Fibroblast of villous mesenchyme (primary cell): ENCODE measurements at places on chromosomes 13 and 19. TPM values are rescaled to one million over a fixed set of nuclear protein-coding genes. Genes with fewer than 3 reads are reported as not detected.

DNA sequence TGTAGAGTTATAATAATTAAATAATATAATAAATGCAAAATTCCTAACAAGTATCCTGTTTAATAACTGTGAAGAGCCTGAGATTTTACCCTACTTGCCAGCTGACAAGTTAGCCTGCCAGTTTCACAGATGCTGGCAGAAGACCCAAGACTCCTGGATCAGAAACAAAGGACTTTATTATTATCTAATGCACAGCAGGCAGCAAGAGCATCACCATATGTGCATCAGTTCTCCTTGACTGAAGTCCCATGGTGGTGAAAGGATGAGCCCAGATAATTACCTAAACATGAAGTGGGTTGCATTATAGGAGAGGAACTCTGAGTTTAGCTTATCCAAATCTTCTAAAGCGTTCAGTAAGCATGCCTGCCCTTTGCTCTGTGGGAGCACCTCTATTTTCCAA is 39.1 kb upstream of the MTIF3 start:
- no peak for DNase-seq

GRCh38 chr19:48672994-48673393 is at the start of gene NTN5:
Gene NTN5, minus strand, starts transcription at chr19:48673017. Its CDS starts 2,031 bp downstream, at chr19:48670986.
- DNase-seq: no peak

DNA sequence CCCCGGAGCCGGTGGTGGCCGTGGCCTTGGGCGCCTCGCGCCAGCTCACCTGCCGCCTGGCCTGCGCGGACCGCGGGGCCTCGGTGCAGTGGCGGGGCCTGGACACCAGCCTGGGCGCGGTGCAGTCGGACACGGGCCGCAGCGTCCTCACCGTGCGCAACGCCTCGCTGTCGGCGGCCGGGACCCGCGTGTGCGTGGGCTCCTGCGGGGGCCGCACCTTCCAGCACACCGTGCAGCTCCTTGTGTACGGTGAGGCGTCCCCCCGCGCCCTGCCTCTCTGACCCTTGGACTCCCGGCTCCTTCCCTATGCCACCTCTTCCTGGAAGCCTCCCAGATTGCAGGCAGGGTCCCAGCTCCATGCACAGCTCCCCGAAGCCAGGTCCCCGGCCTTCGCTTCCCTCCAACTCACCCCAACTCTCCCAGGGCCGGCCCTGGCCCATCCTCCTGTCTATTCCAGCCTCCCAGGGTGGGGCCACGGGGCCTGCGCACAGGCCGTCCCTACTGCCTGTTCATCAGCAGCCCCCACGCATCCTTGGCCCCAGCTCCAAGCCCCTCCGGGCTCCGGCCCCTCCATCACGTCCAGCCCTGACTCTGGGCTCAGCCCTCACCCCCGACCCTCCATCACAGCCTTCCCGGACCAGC is 1.7 kb downstream of the MADCAM1 start:
- no peak for DNase-seq

DNA sequence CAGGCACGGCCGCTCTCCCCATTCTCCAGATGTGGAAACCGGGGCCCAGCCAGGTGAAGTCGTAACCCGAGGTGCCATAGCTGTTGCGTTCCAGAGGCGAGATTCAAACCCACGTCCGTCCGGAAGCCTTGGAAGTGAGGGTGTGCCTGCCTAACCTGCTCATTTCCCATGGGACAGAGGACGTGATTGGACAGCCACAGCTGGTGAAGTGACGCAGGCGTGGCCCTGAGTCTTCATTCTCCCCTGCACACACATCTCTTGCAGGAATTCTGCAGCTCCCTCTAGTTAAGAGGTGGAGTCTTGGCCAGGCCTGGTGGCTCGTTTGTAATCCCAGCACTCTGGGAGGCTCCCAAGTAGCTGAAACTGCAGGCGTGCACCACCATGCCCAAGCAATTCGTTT is 16.8 kb downstream of the MEIS3 start:
- DNase-seq: no peak

DNA sequence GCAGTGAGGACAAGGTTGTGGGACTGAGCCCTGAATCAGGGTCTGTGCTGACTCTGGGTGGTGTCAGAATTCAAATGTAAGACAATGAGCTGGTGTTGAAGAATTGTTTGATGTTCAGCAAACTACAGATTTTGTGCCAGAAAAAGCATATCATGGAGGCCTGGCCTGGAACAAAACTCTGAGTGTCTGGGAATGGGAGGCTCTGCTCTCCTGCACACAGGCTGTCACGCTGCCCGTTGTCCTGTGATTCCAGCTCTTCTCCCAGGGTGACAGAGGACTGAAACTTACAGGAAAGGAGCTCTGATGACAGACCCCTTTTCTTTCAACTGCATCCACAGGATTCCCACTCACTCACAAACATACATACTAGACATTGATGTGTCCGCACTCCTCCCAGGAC is 120.1 kb downstream of the ZNF486 start:
- no peak for DNase-seq

DNA sequence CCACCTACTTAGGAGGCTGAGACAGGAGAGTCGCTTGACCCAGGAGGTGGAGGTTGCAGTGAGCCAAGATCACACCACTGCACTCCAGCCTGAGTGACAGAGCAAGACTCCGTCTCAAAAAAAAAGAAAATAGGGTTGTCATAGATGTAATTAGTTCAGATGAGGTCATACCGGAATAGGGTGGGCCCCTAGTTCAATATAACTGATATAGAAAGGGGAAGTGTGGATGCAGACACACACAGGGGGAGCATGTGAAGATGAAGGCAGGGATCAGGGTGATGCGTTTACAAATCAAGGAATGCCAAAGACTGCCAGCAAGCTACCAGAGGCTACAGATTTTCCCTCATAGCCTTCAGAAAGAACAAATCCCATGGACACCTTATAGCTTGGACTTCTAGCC is 24.3 kb upstream of the EEF1AKMT1 start:
- no peak for DNase-seq

- DNase-seq: peak; percentile 59
Observed at GRCh38 chr13:43895940-43896339, 16.2 kb downstream of the LACC1 start.

GRCh38 chr13:89869312-89869711 is 1478.2 kb upstream of the MIR17HG start:
- DNase-seq: no peak

DNA sequence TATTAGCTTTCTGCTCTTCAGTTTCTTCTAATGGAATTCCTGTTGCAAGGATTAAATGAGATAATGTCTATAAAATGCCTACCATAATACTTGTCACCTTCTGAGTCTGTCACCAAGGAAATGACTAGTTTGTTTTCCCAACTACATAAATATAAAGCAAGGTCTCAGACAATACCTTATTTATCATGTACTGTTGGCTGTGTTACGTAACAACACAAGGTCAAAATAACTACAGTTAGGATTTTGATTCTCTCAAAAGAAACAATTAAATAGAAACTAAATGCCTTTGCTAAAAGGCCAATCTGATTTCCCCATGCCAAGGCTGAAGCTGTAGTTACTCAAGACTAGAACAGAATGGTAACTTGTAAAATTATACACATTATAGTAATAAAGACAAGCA is 134.5 kb downstream of the PCDH9 start:
- no peak for DNase-seq

DNA sequence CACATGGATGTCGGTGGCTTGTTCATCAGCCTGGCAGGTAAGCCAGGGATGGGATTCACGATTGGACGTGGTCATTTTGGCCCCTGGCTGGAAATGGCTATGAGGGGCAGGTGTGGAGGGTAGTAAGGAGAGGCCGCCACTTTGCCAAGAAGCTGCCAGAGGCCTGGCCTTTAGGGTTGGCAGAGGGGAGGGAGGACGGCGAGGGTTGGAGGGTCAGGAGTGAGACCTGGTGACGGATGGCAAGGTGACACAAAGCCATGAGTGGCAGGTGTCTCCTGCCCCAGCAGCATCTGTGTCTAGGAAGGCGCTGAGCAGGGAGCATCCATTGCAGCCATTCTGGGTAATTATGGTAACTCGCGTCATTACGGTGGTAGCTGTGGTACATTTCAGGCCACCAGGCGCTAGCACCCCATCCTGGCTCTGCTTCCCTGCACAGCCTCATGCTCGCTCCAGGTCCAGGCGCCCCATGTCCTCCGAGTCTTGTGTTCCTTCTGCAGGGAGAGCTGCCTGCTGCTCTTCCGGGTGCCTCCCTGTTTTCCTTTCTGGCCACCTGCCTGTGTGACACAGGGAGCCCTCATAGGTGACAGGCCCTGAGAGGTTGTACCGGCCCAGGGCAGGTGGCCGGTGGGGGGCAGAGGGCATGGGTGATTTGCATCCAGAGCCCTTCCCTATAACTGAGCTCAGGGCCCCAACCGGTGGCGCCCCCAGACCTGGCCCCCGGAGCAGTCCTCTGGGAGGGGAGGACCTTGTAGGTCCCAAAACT is 4.2 kb downstream of the SSBP4 start:
- DNase-seq: no peak

- DNase-seq: no peak
Observed at GRCh38 chr19:14479309-14479974, 4.3 kb upstream of the PTGER1 start.

- peak; percentile 40 for DNase-seq
Observed at GRCh38 chr13:46893798-46894560, 2.9 kb downstream of the HTR2A start.

The KCNRG gene
- 2.6 and 4.3 TPM in 2 replicates for total RNA-seq

The CGB3 gene
- total RNA-seq: not detected in 2 replicates

The LILRA1 gene
- not detected in 2 replicates for total RNA-seq

The SLC25A23 gene
- 22.9 and 33.2 TPM in 2 replicates for total RNA-seq

The ZFP36 gene
- total RNA-seq: 5.8 and 8.6 TPM in 2 replicates

The ARL11 gene
- not detected in 2 replicates for total RNA-seq

The ZNF610 gene
- 0.97 and 2.2 TPM in 2 replicates for total RNA-seq
